NCI-H146 (cell line): ENCODE measurements at places on chromosomes 3 and 15.

- peak; percentile 1 for DNase-seq
Observed at GRCh38 chr3:24522146-24522579, 27.5 kb upstream of the THRB start.

GRCh38 chr3:10474275-10474646 is 31.1 kb downstream of the ATP2B2 start:
- DNase-seq = no peak

- no peak for DNase-seq
Observed at GRCh38 chr15:33395846-33396245, 85.1 kb downstream of the RYR3 start.

- no peak for DNase-seq
Observed at GRCh38 chr15:49645941-49646340, 25.1 kb downstream of the DTWD1 start.

- DNase-seq = no peak
Observed at GRCh38 chr3:99765042-99765942, 52.4 kb upstream of the CMSS1 start.

DNA sequence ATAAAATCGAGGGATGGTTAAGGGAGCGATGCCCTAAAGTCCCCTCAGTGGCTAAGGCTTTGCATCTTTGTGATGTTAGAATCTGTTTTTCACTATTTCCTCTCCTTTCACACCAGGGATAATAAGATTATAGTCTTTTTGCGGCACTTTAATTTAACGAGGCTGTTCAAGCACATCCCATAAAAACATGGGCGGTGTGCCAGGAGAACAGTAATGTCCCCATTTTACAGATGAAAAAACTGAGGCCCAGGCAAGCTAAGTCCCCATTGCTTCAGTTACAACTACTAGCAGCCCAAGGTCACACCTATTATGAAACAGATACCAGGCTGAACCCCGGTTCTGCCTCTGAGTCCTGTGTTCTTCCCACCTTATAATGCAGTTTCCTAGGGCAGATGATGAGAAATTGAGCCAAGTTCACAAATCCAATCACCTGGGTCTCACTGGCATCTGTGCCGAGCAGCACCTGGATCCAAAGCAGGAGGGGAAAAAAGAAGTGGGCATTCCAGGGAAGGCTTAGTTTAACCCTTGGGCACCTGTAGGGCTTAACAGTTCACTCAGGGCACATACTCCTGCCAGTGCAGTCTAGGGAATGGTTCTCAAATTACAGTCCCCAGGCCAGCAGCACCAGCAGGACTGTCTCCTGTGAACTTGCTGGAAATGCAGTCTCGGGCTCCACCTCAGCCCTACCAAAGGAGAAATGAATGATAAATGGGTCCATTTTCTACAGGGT is 169.3 kb downstream of the RAB11A start:
- no peak for DNase-seq

GRCh38 chr15:33985287-33985686 is 17.0 kb downstream of the CHRM5 start:
- DNase-seq = no peak

GRCh38 chr15:84865074-84865569 is 19.3 kb upstream of the SLC28A1 start:
- DNase-seq = no peak

DNA sequence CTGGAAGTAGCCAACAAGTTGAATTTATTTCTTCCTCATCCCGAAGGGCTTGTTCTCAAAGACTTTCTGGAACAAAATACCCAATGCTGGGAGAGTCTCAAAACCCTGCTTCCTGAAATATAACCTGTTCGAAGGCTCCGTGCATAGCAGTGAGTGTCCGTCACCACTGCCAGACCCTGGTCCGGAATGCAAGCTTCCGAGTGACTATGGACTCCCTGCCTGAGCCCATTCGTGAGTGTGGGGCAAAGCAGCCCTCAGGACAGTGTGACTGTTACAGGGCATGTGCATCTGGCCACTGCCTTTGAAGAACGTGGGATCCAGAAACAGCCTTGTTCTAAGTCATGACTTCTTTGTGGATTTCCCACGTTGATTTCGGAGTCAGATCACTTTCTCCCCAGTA is 214.5 kb upstream of the IGF1R start:
- DNase-seq = no peak

DNA sequence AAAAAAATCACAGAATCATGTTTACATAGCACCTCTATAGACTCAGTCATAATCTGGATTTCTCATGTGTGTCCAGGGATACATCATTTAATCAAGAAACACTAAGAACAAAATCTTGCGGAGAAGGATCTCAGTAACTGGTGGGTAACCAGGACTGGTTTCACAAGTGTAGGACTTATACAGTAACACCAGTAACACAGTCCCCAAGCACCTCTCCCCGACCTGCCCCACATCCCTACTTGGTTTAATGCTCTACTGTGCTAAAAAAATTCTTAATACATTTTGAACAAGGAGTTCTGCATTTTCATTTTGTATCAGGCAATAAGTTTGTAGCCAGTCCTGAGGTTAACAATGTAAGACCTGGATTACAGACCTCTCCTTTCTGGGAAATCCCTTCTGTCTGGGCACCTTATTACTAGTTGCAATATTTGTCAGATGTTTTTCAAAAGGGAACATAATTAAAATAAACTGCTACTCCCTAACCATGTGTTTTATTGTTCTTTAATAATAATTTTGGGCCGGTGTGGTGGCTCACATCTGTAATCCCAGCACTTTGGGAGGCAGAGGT is 57.6 kb upstream of the BBX start:
- DNase-seq = no peak

- DNase-seq = peak; percentile 10
Observed at GRCh38 chr3:14289590-14290461, 111.2 kb downstream of the LSM3 start.

GRCh38 chr3:140403079-140403478 is 274.8 kb upstream of the TRIM42 start:
- DNase-seq = no peak

DNA sequence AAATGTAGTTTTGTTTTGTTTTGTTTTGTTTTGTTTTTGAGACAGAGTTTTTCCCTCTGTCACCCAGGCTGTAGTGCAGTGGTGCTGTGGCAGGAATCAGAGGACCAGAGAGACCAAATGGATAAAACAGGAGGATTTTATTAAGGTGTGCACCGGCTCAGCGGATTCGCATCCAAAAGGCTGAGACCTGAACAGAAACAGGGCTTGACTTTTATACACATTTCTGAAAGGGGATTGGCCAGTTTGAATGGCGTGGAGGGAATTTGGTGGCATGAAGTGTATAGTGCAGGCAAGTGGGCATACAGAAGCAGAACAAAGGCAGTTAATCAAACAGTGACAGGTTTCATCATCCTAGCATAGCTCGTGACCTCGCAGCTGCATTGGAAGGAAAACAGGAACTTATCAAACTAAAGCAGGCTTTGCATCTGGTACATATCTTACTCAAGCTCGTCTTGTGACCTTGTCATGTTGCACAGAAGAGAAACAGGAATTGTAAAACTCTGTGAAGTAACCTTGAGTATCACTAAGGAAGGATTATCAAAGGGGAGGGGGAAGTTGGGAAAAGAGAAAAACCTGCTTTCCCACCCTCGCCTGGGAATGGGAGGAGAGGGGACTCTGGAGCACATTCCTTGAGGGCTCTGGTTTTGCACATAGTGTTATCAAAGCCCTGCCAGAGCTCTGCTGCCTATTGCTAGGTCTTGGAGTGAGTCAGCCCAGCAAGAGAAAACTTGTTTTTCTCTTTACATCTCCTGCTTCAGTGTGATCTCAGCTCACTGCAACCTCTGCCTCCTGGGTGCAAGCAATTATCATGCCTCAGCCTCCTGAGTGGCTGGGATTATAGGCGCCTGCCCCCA is 38.5 kb downstream of the C3orf62 start:
- no peak for DNase-seq

DNA sequence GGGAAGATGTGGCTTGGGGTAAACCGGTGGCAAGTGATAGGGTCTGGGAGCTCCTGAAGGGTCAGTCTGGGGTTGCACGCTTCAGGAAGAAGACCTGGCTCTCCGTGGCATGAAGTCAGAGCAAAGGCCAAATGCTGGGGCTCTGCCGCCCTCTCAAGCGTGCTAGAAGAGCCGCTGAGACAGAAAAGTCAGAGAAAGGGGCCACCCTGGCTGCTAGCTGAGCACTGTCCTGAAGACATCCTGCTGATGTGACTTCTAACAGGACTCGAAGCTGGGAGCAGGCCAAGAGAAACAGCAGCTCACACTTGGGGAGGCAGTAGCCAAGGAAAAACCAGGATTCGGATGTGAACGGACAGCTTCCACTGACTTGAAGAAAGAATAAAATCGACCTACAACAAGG is 270.4 kb downstream of the OCA2 start:
- DNase-seq = no peak

DNA sequence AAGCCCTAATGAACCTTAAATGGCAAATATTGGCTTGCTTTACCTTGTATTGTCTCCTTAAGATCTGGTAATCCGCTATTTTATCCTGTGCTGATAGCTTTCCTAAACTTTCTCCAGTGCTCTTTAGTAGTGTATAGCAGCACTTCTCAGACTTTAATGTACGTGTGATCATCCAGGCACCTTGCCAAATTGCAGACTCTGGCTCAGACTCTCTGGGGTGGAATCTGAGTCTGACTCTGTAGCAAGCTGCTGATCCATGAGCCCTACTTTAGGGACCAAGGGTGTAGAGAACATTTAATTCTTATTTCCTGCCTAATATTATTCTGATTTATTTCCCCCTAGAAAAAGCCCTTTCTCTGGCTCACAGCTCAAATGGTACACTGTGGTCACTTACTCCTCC is 518.8 kb upstream of the ZNF385D start:
- no peak for DNase-seq

DNA sequence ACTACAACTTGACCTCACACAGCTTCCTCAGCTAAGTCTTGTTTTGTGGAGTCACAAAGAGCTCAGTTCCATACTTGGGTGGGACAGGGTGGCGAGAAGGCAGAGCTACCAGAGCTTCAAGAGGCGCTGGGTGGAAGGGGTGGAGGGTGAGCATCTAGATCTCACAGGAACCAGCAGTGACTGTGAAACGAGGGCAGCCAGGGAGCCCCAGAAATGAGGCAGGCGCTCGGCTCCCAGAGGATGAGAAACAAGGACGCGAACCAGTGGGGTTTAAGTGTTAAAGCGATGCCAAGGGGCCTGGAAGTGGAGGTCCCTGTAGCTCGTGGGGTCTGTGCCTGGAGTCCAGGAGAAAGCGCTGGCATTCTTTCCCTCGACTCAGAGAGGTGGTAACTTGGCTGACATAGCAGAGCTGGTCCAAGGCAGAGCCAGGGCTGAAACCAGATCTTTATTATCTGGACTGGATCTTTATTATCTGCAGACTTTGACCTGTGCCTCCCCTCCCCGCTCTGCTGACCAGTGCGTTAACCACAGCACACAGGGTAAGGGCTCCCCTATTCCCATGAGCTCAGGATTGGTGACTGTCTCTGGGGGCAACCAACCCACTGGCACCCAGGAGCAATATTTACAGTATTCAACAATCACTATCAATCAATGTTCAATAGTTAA is 26.2 kb upstream of the TRPM1 start:
- no peak for DNase-seq

DNA sequence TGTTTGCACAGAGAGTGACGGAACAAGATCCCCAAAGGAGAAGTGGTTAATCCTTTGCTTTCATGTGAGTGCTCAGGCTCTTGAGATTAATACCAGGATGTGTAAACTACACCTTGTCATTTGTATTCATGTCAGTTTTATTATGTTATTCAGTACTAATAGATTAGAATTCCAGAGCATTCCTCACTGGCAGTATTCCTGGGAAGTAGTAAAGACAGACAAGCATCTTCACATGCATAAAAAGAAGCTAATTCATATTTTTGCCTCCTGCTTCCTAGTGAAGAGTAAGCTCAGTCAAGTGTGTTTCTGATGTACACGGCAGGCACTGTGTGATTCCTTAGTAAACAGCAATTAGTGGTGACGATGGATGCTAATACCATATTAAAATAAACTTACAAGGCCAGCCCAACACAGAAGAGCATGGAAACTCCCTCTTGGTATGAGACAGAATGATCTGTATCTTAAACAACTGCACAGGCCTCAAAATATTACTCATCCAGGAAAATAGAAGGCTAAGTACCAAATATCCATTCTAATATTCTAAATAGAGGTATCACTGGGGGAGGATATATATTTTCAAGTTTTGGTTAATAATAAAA is 336.8 kb upstream of the MCTP2 start:
- no peak for DNase-seq

DNA sequence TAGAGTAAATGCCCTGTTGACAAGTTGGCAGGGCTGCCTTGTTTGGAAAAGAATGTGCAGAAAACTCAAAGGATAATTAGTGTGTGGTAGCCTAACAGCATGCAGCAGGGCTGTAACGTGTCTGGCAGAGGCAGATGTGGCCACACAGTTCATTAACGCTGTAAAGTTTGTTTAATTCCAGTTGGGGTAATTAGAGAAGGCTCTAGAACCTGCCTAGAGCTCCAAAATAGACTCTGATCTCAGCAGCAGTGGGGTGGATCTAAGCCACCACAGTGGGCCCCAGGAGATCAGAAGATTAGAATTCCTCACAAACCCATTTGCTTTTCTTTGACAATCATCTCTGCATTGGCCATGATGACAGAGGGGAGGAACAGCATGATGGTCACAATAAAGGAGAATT is 65.1 kb upstream of the LEKR1 start:
- DNase-seq = peak; percentile 33

DNA sequence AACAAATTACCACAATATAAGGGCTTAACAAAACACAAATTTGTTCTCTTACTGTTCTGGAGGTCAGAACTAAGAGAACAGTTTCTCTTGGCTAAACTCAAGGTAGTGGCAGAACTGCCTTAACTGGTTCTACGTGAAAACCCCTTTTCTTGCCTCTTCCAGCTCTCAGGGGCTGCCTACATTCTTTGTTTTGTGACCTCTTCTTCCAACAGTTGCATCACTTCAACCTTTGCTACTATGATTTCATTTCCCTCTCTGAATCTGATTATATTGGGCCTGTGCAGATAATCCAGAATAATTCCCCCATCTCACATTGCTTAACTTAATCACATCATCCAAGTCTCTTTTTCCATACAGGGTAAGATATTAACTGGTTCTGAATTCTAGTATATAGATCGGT is 624.6 kb downstream of the ZPLD1 start:
- no peak for DNase-seq

DNA sequence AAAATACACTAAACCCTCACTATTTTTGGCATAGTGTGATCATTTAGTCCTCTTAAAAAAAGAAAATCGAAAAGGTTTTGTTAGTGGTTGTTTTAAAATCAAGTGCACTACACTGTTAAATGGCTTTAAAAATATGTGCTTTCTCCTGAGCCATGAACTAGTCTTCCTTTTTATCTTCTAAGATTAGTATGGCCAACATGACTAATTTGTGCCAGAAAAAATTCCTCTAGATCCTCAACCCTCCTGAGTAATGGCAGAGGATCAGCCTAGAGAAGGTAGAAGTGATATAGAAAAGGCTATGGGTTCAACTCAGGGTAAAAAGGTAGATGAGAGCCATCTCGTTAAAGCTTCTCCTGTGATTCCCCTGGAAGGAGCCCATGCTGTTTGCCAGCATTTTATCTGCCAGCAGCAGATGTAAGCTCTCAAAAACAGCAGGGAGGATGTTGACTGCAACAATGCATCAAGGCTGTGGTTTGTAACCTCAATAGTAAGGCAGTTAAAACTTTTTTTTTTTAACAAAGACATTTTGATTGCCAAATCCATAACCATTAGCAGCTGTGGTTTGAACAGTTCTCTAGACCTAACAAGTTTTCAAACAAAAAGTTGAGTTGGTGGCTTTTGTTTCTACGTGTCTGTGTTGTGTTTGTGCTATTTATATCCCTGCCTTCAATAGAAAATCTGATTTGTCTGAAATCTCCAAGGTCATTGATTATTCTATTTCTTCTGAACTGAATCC is 30.2 kb upstream of the ZNF609 start:
- DNase-seq = peak; percentile 51

GRCh38 chr3:5095886-5096285 is 26.2 kb upstream of the ARL8B start:
- DNase-seq = no peak

GRCh38 chr15:64878705-64879104 is 33.0 kb upstream of the ANKDD1A start:
- DNase-seq = no peak
